Stimulated activated naive CD8-positive, alpha-beta T cell treated with anti-CD3 and anti-CD28 coated beads, Interleukin-15, Interleukin-2, amounts not matched to agents 100 U/mL and 50 U/mL, for 24 hours (primary cell): ENCODE measurements at places on chromosomes 7 and 10.

DNA sequence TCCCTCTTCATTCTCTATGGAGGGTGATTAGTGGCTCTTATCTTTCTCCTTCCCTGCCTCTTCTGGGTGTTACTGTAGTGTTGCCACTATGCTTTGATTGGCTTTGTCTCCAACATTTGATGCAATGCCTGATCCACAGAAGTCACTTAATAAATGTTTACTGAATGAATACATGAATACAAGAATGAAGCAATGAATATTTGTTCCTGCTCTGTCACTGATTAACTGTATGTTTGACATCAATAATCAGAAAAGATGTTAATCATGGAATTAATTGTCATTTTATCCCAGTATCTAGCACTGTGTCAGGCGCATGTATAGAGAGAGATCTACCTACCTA lies 4.3 kb downstream of the ANK3 start:
- no peak for DNase-seq

- DNase-seq = no peak
Measured at GRCh38 chr7:80247144-80247543, 112.5 kb downstream of the GNAI1 start.

GRCh38 chr10:4231439-4231838 lies 446.4 kb upstream of the KLF6 start:
- no peak for DNase-seq

- DNase-seq = peak; percentile 66
Measured at GRCh38 chr7:34928052-34928451, 109.2 kb downstream of the DPY19L1 start.

DNA sequence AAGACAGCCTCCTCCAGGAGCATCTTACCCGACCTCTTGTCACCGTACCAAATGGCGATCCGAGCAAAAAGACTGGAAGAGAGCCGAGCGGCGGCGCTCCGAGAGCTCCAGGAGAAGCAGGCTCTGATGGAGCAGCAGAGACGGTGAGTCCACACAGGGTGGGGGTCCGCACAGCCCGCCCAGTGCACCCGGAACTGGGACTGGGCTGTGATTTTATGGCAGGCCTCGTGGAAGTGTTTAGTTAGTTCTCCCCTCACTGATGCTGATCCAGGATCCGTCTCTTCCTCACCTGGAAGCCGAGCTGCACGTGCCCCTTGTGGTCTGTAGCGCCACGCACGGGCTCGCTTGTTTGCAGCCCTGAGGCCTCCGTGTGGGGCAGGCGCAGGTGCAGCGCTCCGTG lies 19.6 kb downstream of the LRRC27 start:
- DNase-seq = no peak

DNA sequence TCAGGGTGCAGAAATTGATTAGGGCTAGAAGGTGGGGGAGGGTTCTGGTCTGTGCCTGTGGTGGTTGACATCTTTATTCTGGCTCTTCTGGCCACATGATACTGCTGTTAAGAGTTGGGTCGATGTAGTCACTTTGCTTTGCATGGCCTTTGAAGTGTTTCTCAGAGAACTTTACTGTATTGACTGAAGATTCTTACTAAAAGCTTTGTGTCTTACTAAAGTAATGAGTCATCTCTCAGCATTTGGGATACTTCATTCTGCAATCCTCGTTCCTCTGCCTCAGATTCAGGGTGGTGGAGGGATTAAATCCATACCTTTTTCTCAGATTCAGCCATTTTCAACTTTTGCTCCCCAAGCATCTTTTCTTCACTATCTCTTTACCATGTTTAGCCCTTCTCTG lies 38.6 kb downstream of the STEAP4 start:
- no peak for DNase-seq

- DNase-seq = no peak
Measured at GRCh38 chr10:112583236-112583939, 136.4 kb downstream of the VTI1A start.

GRCh38 chr7:15495170-15495569 lies 66.6 kb downstream of the AGMO start:
- no peak for DNase-seq

DNA sequence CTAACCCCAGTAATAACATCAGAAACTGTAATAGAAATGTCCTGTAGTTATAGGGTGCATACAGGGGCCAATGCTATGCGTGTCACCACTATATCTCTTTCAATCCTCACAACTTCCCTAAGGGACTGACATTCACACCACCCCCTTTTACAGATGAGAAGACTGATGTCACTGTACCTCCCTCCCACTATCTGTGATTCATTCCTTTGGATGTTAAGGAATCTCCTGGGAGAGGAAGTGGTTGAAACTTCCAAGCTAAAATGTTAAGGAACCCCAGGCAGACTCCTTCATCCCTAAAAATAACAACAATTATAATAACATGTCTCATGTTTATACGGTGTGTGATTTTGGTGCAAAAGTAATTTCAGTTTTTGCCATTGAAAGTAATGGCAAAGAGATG lies 5.4 kb downstream of the COL13A1 start:
- DNase-seq = no peak
